ENCODE measurements at places on chromosomes 1 and 21.

GRCh38 chr1:209661071-209661470 lies 8.8 kb upstream of the LAMB3 start:
- no peak for DNase-seq

GRCh38 chr1:66370462-66370971 lies 163.4 kb upstream of the SGIP1 start:
- DNase-seq: peak; percentile 59

GRCh38 chr1:27135541-27136235 lies 19.2 kb downstream of the SLC9A1 start:
- no peak for DNase-seq

DNA sequence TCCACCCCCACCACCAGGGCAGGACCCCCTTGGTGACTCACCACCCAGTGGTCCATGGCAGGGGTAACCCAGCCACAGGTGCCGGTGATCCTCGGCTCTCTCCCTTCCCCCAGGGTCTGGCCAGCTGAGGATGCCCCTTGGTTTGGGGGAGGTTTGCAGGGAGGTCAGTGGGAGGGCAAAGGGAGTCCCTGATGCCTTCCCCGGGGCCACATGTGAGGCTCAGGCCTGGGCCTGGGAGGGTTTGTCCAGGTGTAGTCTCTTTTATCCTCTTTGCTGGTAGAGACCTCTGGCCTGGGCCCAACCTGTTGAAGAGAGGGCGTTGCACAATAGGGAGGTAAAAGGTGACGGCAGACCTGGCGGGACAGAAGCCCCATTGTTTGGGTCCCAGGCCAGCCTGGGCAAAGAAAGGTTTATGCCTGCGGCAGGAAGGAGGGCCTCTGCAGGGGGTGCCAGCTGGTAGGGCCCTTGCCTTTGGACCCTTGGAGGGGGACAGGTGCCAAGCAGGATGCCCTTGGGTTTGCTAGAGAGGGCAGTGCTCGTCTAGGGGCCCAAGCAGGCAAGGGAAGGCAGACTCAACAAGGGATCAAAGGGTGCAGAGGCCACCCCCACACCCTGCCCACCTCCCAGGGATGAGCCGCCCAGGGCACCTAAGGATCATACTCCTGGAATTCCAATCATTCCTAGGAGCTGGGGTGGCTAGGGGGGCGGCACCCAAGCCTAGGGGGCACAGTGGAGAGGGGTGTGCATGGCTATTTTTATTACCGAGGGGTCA lies 760 bp upstream of the TINAGL1 start:
- DNase-seq: no peak

GRCh38 chr1:201175820-201176500 lies 14.7 kb upstream of the IGFN1 start:
- no peak for DNase-seq

- DNase-seq: peak; percentile 61
Observed at GRCh38 chr21:14675774-14676530, 129.8 kb upstream of the SAMSN1 start.
